ENCODE measurements at places on chromosomes 11 and 22.
A peak's percentile ranks its signal among the peaks of the same experiment; 100 is the strongest.

DNA sequence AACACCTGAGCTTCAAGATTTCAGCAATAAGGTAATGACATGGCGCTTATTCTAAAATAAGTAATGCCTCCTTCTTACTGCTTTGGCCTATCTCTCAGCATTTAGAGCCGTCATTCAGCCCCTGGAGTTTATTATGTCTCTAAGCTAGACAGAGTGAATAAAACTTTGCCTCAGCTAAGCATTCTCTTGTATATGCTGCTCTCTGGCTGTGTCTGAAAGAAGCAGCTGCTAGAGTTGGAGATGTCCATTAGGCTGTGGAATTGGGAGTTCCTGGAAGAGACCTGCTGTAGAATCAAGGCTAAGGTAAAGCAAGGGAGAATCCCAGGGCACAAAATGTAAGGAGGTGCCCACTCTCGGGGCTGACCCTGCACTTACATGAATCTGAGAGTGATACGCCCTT lies 35.5 kb upstream of the TTC12 start:
- no peak for DNase-seq

GRCh38 chr11:10658621-10659338 lies 34.8 kb downstream of the IRAG1 start:
- no peak for DNase-seq

DNA sequence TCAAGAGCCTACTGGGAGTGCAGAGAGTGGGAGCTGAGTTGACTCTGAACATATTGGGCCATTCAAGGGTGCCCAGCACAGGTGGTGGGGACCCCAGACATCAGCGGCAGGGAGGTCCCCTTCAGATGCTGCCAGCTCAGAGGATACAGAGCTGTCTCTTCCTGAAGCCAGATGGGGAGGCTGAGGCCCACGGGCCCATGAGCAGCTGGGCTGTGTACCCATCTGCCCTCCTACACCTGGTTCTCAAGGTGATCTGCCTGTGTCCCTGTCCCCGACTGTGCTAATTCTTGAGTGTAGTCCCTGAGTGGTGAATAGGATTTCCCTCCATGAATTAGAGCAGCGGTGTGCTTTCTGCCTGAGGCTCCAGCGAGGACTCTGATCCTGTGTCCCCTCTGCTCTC lies 76.3 kb downstream of the MICAL2 start:
- no peak for DNase-seq

DNA sequence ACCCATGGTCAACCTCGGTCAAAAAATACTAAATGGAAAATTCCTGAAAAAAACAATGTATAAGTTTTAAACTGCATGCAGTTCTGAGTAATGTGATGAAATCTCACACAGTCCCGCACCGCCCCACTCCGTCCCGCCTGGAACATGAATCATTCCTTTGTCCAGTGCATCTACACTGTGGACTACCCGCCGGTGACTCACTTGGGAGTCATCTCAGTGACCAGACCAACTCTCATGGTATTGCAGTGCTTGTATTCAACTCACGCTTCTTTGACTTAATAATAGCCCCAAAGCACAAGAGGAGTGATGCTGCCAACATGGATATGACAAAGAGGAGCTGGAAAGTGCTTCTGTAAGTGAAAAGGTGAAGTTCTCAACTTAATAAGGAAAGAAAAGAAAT lies 48.8 kb downstream of the ARHGAP32 start:
- DNase-seq, result no peak

DNA sequence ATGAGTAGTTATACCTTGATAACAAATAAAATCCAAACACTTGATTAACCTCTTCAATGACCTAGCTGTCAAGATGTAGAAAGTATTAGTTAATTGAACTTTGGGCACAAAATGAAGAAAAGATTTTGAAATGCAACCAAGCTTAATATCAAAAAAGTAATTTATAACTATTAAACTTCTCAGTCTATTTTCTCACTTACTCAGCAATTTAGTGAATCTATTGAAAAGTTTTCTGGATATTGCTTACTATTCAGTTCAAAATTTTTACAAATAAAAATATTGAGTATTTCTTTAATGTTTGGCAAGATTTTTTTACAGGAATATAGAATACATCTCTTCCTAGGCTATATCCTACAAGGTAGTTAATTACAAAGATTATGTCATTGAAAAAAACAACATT lies 192.5 kb downstream of the GRIA4 start:
- DNase-seq, result no peak

GRCh38 chr11:57527056-57527631 lies 3.4 kb downstream of the TIMM10 start:
- DNase-seq, result peak; percentile 53

DNA sequence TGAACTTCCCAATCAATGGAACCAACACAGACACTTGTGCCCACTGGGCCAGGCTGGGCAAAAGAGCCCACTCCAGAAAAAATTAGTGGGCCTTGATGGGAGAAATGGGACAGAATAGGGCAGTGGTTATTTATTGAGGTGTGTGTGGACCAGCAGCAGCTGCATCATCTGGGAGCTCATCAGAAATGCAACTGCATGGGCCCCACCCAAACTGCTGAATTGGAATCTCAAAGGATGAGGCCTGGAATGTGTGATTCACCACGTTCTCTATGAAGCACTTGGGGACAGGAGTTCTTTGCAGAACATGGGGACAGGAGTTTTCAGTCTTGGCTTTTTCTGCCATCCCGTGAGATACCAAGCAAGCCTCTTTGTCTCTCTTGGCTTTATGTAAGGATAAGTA lies 255.6 kb upstream of the PLET1 start:
- DNase-seq, result no peak

- DNase-seq, result no peak
These were observed 32.5 kb upstream of the APLNR start for GRCh38 chr11:57269571-57270021.

DNA sequence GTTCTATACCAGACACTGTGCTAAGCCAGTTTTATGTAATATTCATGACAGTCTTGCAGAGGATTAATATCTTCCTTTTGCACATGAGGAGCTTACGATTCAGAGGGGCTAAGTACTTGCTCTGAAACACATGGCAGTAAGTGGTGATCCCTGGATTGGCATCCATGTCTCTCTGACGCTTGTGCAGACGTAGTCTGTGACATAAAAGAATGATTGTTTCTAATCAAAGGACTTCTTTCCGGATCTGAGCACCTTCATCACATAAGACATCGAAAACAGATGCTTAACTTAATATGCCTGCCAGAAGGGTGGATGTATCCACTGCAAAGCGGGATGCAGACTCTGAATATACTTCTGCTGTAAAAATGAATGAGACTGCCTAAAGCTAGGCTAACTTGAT lies 74.8 kb downstream of the ARHGAP42 start:
- no peak for DNase-seq

DNA sequence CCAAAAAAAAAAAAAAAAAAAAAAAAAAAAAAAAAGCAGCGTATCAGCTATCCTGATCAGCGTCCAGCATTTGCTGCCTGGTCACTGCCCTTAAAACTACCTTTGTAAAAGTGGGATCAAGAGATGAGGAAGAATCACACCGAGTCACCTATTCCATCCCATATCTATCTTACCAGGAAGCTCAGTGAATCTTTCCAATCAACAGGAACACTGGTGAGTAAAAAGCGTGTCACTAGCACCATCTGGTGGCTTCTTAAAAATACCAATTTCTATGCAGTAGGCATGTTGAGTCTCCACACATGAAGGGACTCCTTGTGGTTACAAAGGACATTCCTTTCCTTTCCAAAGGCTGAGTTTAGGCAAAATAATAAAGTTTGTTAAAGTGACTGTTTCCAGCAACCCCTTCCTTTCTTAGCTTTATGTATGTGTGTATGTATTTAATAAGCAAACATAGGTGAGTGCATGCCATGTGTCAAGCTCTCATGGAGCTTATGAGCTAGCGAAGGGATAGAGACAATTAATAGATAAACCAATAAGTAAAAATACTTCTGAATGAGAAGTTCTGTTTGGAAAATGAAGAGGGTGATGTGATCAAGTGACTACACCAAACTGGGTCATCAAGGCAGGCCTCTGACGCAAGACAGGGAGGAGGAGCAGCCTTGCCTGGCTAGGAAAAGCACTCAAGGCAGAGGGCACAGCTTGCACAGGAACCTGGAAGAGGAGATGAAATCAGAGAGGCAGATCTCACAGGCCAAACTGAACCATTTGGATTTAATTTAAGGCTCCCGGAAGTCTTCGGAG lies 13.9 kb upstream of the TP53AIP1 start:
- no peak for DNase-seq

DNA sequence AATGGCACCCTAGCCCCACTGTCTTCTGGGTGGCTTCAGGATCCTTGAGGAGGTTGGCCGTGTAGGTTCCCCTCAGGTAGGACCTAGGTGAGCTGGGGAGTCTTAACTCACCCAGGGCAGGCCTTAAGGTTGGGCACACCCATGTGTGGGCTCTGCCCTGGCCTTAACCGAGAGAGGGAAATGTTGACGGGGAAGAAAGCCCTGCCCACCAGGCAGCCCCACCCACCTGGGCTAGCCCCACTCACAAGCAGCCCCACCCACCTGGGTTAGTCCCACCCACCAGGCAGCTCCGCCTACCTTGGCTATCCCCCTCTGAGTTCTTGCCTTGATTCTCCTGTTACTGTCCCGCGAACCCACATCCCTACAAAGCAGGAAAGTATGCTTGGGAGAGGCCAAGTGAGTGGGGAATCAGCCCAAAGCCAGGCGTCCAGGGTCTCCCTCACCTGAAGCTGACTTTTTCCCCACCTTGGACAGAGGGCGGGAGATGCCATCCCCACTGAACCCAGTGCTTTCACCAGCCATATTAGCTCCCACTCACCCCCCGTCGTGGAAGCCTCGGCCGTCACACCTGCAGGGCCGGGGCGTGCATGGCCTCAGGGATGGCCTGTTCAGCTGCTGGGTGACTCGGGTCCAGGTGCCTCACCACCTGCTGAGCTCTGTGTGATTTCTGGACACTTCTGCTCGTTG lies at the start of gene MYEOV:
Gene MYEOV (plus strand): TSS at position 337 of the 687 bp plus-strand sequence. CDS start 1,200 bp downstream, outside the sequence.
- peak; percentile 20 for DNase-seq

- no peak for DNase-seq
These were observed 37.0 kb upstream of the PPARA start for GRCh38 chr22:46113110-46113909.

Measured in activated T-helper 2 cell treated with anti-CD3 and anti-CD28 coated beads, Interferon-gamma antibody, Interleukin-2, Interleukin-4, amounts not matched to agents 10 μg/mL and 5 μg/mL and 100 μg/mL, durations not matched to agents 14 hours and 24 hours and 36 hours (primary cell).